ENCODE measurements at places on chromosomes 6 and 20. TPM values are rescaled to one million over a fixed set of nuclear protein-coding genes. Genes with fewer than 3 reads are reported as not detected.

GRCh38 chr6:17871836-17872235, 115.6 kb downstream of the KIF13A start:
- no peak for DNase-seq

GRCh38 chr20:2658414-2659354, 5.3 kb downstream of the IDH3B start:
- DNase-seq = no peak

DNA sequence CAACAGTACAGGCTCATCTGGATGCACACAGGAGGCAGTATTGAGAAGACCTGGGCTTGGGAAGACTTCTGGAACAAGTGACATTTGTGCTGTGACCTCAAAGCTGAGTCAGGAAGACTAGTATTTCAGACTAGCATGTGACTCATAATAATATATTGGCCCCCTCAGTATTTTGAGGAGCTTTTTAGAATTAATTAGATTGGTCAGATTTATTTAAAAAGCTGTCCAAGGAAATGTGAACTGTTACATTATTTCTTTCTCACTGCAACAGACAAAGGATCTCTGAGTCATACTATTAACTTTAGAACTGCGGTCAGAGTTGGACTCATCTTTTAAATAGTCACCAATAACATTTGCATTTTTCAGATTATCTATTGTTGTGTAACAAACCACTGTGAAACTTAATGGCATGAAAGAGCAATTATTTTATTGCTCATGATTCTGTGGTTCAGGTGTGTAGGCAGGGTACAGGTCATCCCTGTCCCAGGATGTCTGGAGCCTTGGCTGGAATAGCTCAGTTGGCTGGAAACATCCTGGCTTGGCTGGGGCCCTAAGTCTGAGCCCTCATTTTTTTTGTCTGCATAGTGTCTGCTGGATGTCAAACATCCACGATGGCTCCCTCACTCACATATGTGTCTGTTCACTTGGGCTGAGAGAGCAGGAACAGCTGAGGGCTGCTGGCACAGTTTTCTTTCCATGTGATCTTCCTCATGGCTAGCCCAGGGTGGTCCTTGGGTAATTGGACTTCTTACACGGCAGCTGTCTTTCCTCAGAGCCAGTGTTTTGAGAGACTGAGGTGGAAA, 46.9 kb downstream of the MAP3K4 start:
- no peak for DNase-seq

The MOG gene
- total RNA-seq = not detected

The NANP gene
- 6.6 TPM for total RNA-seq

- DNase-seq = no peak
Measured at GRCh38 chr6:98843271-98844243, 9.2 kb downstream of the POU3F2 start.

GRCh38 chr20:57167971-57168701, 98.3 kb downstream of the BMP7 start:
- DNase-seq = no peak

GRCh38 chr20:58850693-58851174, at the start of gene GNAS-AS1:
TSS of gene GNAS-AS1 (minus strand) at chr20:58850902.
- DNase-seq = peak; percentile 87

The TMEM14A gene
- total RNA-seq = 12.1 TPM

GRCh38 chr6:14118091-14118439, 493 bp downstream of the CD83 start:
- no peak for DNase-seq

DNA sequence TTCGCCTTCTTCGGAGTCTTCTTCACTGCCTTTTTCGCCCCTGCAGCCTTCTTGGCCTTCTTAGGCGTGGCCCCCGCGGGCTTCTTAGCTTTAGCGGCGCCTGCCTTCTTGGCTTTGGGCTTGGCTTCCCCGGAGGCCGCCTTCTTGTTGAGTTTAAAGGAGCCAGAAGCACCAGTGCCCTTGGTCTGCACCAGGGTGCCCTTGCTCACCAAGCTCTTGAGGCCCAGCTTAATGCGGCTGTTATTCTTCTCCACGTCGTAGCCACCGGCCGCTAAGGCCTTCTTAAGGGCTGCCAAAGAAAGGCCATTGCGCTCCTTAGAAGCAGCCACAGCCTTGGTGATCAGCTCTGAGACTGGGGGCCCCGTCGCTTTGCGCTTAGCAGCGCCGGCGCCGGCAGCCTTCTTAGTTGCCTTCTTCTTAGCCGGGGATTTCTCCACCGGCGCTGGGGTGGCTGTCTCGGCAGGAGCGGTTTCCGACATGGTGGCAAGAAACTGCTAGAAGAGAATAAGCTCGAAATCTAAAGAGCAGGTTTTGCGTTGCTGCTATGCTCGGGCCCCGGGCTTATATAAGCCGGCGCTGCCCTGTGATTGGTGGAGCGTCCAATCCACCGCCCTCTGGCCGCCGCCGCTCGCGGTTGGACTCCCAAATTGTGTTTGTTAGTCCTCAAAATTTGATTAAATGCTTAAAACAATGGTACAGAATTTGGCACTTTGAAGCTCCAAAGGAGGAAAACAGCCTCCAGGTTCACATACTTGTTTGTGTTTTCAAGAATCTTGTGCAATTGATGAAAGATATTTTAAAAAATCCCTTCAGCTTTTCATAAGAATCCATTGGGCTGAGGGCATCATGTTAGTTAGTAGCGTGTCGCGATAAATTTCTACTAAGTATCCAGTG, 44.9 kb downstream of the OR2B2 start:
- peak; percentile 88 for DNase-seq

DNA sequence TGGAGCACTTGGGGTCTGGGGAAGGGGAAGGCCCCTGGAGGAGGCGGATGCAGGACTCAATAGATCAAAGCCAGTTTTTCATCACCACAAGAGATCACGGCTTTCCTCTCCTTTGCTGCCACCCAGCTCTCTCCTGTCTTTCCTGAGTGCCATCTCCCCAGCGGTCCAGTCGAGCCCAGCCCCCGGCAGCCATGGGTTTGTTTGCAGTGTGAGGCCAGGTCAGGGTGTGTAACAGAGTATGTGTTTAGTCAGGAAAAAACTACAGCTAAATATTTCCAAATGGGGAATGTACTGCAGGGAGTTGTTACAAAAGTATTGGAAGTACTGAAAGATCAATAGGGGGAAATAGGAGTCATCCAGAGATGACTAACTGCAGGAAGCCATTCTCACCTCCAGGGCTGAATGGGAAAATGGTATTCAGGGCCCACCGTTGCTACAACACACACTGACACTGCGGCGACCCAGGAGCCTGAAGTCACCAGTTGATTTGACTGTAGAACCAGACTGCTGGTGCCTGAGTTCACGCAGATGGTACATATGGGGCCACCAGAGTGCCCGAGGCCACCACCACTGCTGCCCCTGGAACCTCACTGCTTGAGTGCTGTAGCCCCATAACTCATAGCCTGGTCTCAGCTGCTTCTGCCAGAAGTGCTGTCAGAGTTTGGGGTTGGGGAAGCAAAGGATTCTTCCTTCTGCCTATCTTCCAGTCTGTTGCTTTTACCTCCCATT, 23.6 kb upstream of the FANCE start:
- no peak for DNase-seq

DNA sequence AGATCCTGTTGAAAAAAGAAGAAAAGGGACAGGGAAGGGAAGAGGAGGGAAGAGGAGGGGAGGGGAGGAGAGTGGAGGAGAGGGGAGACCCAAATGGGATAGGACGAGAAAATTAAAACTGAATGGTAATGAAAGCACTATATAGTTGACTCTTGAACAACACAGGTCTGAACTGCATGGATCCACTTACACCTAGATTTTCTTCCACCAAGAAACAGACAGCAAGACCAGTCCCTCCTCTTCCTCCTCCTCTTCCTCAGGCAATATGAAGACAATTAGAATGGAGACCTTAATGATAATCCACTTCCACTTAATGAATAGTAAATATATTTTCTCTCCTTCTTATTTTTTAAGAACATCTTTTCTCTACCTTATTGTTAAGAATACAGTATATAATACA, 113.5 kb downstream of the EPB41L2 start:
- no peak for DNase-seq

DNA sequence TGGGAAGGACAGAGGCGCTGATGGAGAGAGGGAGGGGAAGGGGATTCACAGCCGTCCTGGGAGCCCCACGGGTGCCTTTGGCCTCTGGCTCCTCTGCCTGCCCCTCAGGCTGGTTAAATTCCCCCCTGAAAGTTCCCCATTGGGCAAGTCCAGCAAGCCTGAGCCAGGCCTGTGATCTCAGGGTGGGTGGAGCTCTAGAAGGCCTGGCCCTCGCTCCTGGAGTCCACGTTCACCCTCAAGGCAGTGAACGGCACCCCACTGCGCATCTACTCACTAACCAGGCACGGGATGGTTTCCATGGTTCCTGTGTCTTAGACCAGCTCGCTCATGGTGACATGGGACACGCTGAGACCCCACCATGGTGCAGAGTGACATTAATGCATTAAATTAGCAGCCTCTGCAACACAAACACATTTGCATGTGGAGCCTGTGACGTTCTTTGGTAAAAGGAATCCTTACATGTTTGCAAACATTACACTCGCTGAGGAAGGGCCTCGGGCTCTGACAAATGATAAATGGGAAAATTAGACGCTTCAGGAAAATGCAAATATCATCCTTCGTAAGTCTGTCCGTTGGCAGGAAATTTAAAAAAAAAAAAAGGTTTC, 452.7 kb downstream of the PREX1 start:
- DNase-seq = no peak

The CGA gene
- total RNA-seq = not detected

DNA sequence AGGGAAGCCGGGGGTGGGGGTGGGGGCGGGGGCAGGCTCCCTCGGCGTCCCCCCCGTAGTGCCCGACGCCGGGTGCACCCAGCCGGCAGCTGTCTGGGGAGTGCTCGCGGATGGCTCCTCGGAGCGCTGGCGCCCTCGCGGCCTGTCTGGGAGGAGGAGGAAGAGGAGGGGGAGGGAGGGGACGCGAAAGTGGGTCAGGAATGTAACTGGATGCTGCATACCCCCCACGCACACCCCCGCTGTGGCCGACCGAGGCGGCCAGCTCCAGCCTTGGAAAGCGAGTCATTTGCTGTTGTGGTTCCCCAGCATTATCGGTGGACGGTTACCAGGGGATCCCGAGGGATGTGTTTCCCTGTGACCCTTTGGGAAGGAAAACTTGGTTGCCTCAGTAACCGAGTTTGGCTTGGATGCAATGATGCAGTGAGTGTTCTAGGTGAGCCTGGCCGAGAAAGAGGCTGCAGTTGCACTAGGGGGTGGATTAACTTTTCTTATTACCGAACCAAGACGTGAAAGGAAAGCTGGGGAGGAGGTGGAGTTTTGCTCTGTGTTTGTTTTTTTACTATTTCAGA, 55.2 kb upstream of the RREB1 start:
- no peak for DNase-seq

- DNase-seq = no peak
Measured at GRCh38 chr6:27834879-27835549, 77.2 kb downstream of the OR2B2 start.

DNA sequence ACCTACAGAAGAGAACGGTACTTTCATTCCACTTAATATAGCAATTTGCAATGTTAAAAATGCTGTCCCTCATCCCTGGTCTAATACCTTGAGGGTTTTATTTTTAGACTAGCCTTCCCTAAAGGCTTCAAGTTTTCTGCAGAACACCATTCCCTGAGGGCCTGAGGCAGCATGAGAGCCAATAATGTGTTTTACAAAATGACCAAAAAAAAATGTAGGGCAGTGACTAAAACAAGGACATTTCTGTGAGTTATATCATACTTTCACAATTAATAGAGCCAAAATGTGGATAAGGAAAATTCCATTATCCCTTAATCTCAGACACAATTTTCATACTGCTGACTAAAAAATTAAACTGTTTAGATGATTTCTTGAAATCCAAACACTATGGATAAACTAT, 22.7 kb downstream of the GPR63 start:
- DNase-seq = no peak

- no peak for DNase-seq
Measured at GRCh38 chr6:167013067-167013466, 13.9 kb downstream of the CEP43 start.

DNA sequence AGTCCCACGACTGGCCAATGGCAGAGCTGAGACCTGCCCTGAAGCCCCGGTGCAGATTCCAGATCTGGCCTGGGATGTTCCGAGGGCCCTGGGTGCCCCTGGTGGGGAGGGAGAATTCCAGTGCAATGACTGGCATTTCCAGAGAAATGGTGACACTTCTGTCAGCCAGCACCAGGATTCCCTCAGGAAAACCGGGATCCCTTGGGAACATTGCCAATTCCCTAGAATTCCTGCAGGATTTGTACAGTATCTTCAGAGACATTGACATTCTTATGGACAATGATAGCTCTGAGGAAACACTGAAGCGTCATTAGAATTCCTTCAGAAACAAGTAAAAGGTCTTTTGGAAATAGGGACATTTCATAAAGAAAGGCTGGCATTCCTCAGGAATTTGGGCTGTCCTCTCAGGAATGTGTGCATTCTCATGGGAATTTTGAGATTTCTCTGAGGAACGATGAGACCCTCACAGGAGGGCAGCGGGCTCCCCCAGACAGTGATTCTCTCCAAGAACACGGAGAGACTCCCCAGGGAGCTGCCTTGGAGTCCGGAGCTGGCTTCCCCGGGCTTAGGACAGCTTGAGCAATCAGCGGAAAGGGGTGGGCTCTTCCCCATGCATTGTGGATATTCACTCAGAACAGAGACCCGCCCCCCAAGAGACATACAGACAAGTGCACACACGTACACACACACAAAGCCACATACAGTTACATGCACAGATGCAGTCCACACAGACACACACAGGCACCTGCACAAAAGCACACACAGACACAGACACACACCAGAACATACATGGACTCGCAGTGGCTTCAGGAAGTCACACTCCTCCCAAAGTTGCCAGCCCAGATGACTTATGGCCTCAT, 35.2 kb upstream of the BPIFA2 start:
- DNase-seq = no peak

The CITED2 gene
- 40.3 TPM for total RNA-seq

The C20orf96 gene
- 10.3 TPM for total RNA-seq

DNA sequence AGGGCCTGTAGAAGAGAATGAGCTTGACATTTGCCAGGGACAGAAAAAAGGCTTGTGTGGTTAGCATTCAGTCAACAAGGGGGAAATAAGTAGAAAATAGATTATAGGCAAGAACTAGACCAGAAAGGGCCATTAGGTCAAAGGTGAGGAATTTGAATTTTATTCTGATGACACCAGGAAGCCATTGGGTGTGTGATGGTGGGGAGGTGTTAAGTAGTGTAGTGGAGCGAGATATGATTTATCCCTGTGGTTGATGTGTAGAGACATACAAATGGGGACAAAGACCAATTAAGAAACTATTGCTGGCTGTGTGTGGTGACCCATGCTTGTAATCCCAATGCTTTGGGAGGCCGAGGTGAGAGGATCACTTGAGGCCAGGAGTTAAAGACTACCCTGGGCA, 11.0 kb downstream of the DSTN start:
- no peak for DNase-seq

DNA sequence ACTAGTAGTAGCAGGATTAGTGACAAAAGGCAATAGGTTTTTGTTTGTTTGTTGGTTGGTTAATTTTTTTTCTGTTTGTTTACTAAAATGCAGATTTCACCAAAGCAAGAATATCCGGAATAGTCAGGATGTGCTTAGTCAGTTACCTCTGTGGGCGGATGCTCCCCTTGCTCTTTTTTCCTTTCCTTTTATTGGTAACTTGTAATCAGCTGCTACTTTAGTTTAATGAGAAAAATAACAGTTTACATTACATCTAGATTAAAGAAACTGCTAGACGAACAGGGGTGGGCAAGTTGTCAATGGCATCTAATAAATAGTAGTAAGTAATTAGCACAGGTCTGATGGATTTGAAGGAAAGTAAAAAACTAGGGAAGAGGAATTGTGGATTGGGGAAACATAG, 646.9 kb upstream of the FLRT3 start:
- no peak for DNase-seq

- DNase-seq = no peak
Measured at GRCh38 chr6:4909063-4909706, 94.7 kb downstream of the RPP40 start.

Data from activated naive CD4-positive, alpha-beta T cell treated with anti-CD3 and anti-CD28 coated beads, Interleukin-2, amount 50 U/mL, for 72 hours (primary cell).